ENCODE measurements at places on chromosomes 1 and 21.

DNA sequence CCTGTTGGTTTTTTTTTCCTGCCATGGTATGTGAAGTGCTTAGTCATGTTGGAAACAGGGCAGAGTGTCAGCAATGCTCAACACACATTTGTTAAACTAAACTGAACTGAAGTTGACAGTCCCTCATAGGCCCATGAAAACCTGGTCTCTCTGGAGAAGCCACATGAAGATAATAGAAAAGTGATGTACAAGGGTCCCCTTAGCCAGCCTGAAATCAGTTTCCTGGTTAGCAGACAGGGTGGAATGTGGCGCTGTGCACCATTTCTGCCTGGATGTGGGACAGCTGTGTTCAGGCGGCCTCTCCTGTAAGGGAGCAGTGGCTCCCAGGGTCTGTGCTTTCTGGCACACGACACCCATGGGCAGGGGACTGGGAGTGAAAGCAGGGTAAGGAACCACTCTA lies 9.9 kb upstream of the CHI3L1 start:
- no peak for DNase-seq
- H3K4me1 ChIP-seq, result no peaks in the 10 kb centered on the region
- no peaks in the 10 kb centered on the region for H3K36me3 ChIP-seq
- H3K4me3 ChIP-seq, result no peak overlapping the region
- peaks cover 23% of the 10 kb centered on the region for H3K27me3 ChIP-seq

DNA sequence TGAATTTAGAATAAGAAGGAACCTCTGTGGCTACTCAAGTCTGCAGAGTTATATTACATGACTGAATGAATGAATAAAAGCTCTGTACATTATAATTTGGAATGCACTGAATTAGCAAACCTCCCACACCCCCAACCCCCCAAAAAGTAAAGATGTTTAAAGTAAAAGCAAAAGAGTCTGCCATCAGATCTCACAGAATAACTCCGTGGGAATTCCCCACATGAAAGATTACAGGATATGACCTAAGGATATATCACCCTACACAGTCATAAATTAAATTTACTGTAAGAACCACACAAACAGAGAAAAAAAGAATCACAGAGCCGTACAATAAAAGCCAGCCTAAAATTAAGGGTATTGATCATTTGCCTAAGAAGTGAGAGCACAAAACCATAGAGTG lies 587.3 kb downstream of the PTPRC start:
- peaks cover 16% of the 10 kb centered on the region for H3K4me1 ChIP-seq
- H3K27ac ChIP-seq, result peak overlapping the region; percentile 78
- H3K36me3 ChIP-seq, result no peaks in the 10 kb centered on the region
- no peaks in the 10 kb centered on the region for H3K27me3 ChIP-seq
- DNase-seq, result no peak
- H3K4me3 ChIP-seq, result no peak overlapping the region

DNA sequence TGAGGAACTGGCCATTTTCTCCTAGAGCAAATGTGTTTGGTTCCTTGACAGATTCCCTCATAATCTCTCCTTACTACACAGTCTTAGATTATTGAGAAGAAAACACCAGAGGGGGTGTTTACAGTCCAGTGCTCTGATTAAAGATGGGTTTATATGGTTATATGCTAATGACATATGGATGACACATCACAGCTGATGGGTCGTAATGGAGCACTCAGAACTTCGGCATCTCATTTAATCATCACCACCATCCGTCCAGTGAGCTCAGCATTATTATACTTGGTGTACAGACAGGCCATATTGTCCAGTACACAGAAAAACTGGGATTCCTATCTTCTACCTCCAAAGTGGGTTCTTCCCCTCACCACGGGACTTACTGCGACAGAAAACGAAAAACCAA lies 22.3 kb upstream of the NR5A2 start:
- no peaks in the 10 kb centered on the region for H3K36me3 ChIP-seq
- no peak overlapping the region for H3K4me3 ChIP-seq
- no peak overlapping the region for H3K27ac ChIP-seq
- DNase-seq, result no peak

- H3K27me3 ChIP-seq, result no peaks in the 10 kb centered on the region
- no peak overlapping the region for H3K27ac ChIP-seq
- peaks cover 6% of the 10 kb centered on the region for H3K4me1 ChIP-seq
- DNase-seq, result no peak
- no peak overlapping the region for H3K4me3 ChIP-seq
These were observed 21.7 kb downstream of the ETNK2 start for GRCh38 chr1:204130178-204130577.

- no peaks in the 10 kb centered on the region for H3K27me3 ChIP-seq
- H3K27ac ChIP-seq, result no peak overlapping the region
- H3K4me1 ChIP-seq, result no peaks in the 10 kb centered on the region
- H3K4me3 ChIP-seq, result no peak overlapping the region
- no peak for DNase-seq
These were observed 88.3 kb downstream of the SCMH1 start for GRCh38 chr1:41153750-41154274.

GRCh38 chr1:117930173-117930447 lies 571 bp downstream of the WDR3 start:
- H3K4me3 ChIP-seq, result peak overlapping the region; percentile 97
- H3K27ac ChIP-seq, result peak overlapping the region; percentile 99
- no peak for DNase-seq
- no peaks in the 10 kb centered on the region for H3K27me3 ChIP-seq

DNA sequence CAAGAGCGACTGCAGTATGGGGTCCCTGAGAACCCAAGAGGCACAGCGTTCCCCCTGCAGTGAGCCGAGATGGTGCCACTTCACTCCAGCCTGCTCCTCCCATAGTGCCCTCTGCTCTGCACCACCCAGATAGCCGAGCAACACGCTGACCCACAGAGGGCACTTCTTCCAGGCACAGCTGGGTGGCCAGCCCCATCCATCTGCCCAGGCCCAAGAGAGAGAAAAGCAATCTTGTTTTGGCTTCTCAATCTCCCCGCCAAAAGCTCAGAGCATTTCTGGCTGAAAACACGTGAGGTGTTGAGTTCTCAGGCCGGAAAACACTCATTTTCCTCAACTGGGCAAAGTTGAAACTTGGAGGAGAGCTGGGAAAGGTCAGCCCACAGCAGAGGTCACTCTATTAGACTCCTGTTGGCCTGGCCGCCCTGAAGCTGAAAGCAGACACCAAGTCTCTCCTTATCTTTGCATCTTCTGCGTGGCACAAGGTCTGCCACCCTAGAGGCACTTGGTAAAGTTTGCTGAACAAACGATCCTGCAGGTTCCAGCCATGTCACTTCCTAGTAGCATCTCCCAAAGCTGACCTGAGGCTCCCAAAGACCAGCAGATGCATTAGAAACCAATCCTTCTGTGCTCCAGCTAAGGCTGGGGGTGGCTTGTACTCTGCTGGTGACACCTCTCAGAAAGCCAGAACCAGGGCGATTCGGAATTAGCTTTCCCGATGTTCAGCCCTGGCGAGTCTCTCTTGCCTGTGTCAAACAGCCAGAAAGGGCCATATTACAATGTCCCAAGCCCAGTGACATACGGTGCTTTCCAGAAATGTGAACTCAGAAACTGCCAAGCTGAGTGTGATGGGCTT lies 10.9 kb downstream of the CAPN9 start:
- H3K4me1 ChIP-seq, result no peaks in the 10 kb centered on the region
- H3K27me3 ChIP-seq, result peaks cover 15% of the 10 kb centered on the region
- H3K36me3 ChIP-seq, result no peaks in the 10 kb centered on the region
- H3K27ac ChIP-seq, result no peak overlapping the region
- no peak overlapping the region for H3K4me3 ChIP-seq

- peaks cover 4% of the 10 kb centered on the region for H3K36me3 ChIP-seq
- H3K4me1 ChIP-seq, result no peaks in the 10 kb centered on the region
- no peaks in the 10 kb centered on the region for H3K27me3 ChIP-seq
- no peak overlapping the region for H3K27ac ChIP-seq
- no peak for DNase-seq
These were observed 330.1 kb downstream of the PLPP3 start for GRCh38 chr1:56249234-56249633.

DNA sequence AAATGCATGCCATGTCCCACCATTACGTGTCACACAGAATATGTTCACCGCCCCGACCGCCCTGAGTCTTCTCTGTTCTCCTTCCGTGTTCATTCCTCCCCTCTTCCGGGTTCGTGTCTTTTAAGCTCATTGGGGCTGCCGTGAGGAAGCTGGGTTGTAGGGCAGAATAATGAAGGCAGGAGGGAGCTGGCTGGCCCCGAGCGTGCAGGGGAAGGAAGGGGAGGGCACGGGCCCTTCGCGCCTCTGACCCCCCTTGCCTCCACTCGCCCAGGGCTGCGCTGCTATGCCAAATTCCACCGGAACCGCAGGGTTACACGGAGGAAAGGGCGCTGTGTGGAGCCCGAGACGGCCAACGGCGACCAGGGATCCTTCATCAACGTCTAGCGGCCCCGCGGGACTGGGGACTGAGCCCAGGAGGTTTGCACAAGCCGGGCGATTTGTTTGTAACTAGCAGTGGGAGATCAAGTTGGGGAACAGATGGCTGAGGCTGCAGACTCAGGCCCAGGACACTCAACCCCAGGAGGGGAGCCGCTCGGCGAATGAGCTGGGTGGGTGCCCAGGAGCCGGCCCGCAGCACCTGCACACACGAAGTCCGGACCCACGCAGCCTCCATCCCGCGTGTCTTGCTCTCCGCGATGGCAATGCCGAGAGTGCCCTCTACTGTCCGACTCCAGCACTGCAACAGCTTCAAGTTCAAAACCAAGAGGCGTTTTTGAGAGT lies 16.5 kb upstream of the AGTRAP start:
- peak overlapping the region; percentile 96 for H3K27ac ChIP-seq
- peaks cover 11% of the 10 kb centered on the region for H3K4me1 ChIP-seq
- peak overlapping the region; percentile 89 for H3K4me3 ChIP-seq

GRCh38 chr1:43227143-43227764 lies 42.5 kb upstream of the TMEM125 start:
- H3K27me3 ChIP-seq, result no peaks in the 10 kb centered on the region
- H3K4me3 ChIP-seq, result no peak overlapping the region
- no peak overlapping the region for H3K27ac ChIP-seq
- no peaks in the 10 kb centered on the region for H3K4me1 ChIP-seq
- no peaks in the 10 kb centered on the region for H3K36me3 ChIP-seq

- H3K4me3 ChIP-seq, result no peak overlapping the region
- no peaks in the 10 kb centered on the region for H3K36me3 ChIP-seq
- DNase-seq, result no peak
These were observed 1.7 kb downstream of the CFAP74 start for GRCh38 chr1:2001773-2002411.

- peaks cover 40% of the 10 kb centered on the region for H3K27me3 ChIP-seq
- no peak overlapping the region for H3K27ac ChIP-seq
- peaks cover 9% of the 10 kb centered on the region for H3K4me1 ChIP-seq
- H3K4me3 ChIP-seq, result peak overlapping the region; percentile 27
- H3K36me3 ChIP-seq, result no peaks in the 10 kb centered on the region
These were observed 93.4 kb upstream of the CASZ1 start for GRCh38 chr1:10889650-10890353.

DNA sequence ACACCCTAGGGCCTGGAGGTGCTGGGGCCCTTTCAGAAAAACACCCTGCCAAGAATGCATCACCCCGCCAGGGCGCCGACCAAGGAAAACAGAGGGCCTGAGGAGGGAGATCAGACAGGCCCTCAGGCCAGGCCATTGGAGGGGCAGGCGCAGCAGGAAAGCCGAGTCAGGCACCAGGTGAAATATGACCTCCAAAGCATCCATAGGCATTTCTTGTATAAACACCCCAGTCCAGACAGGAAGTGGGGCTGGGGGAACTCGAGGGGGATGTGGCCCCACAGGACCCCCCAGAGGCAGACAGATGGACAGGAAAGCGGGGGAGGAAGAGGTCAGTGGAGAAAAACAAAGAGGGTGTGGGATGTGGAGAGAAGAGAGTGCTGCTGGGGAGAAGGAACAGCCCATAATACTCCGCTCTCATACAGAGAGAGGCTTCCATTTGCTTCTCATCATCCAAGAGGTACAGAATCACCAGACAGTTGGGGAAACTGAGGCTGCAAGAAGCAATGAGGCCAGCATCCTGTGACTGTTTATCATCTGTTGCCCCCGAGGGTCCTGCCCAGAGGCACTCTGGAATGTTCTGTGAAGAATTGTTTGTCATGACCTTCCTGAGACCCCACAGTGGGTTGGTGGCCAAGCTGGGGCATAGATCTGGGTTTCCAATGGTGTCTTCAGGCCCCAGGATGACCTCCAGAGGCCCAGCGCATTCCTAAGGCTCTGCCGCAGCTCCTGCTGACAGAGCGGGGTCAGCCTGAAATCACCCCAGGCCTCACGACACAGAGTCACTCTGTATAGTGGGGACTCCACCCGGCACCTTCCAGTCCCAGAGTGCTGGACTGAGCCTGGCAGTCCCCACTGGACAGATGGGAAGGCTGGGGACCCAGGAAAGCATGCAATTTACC lies 18.0 kb downstream of the TRIM62 start:
- no peak for DNase-seq
- H3K36me3 ChIP-seq, result peaks cover 9% of the 10 kb centered on the region
- no peak overlapping the region for H3K4me3 ChIP-seq
- peaks cover 5% of the 10 kb centered on the region for H3K4me1 ChIP-seq
- no peaks in the 10 kb centered on the region for H3K27me3 ChIP-seq

GRCh38 chr1:222040121-222040805 lies 298.4 kb upstream of the DUSP10 start:
- H3K4me3 ChIP-seq, result no peak overlapping the region
- DNase-seq, result no peak
- H3K27me3 ChIP-seq, result peaks cover 8% of the 10 kb centered on the region
- no peak overlapping the region for H3K27ac ChIP-seq
- no peaks in the 10 kb centered on the region for H3K36me3 ChIP-seq
- no peaks in the 10 kb centered on the region for H3K4me1 ChIP-seq

GRCh38 chr21:43572446-43572845 lies 86.8 kb downstream of the HSF2BP start:
- H3K27me3 ChIP-seq, result peaks cover 8% of the 10 kb centered on the region
- no peak for DNase-seq
- no peak overlapping the region for H3K27ac ChIP-seq
- no peaks in the 10 kb centered on the region for H3K4me1 ChIP-seq
- H3K4me3 ChIP-seq, result no peak overlapping the region

- peak; percentile 59 for DNase-seq
- no peaks in the 10 kb centered on the region for H3K36me3 ChIP-seq
- H3K4me1 ChIP-seq, result peaks cover 71% of the 10 kb centered on the region
- H3K27ac ChIP-seq, result peak overlapping the region; percentile 72
- H3K4me3 ChIP-seq, result peak overlapping the region; percentile 61
These were observed 4.9 kb upstream of the TNFRSF1B start for GRCh38 chr1:12161662-12162458.

DNA sequence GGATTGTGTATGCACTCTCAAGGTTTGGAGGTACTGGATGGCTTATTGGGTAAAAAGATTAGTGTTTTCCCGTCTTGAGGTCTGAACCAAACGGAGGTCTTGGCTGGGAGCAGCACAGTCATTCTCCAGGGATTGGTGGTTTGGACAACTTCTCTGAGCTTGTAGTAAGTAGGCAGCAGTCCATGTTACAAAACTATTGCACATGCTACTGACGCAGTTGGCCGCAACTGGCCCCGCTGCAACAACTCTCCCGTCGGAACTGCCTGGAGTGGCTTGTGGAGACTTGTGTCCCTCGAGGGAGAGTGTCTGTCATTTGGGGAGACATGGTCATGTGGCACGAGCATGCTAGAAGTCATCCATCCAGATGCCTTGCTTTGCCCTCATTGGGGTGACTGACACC lies 276.0 kb downstream of the TM2D1 start:
- H3K36me3 ChIP-seq, result no peaks in the 10 kb centered on the region
- H3K4me1 ChIP-seq, result peaks cover 18% of the 10 kb centered on the region
- no peaks in the 10 kb centered on the region for H3K27me3 ChIP-seq

- no peak for DNase-seq
- H3K27me3 ChIP-seq, result no peaks in the 10 kb centered on the region
- no peak overlapping the region for H3K4me3 ChIP-seq
- H3K36me3 ChIP-seq, result no peaks in the 10 kb centered on the region
These were observed 77.5 kb upstream of the HMCN1 start for GRCh38 chr1:185656663-185657062.
